ENCODE measurements at places on chromosomes 5 and 9.

GRCh38 chr5:8355981-8356380, 487.0 kb downstream of the MTRR start:
- DNase-seq = no peak

- DNase-seq = no peak
Observed at GRCh38 chr5:75522025-75522424, 10.3 kb downstream of the POLK start.

DNA sequence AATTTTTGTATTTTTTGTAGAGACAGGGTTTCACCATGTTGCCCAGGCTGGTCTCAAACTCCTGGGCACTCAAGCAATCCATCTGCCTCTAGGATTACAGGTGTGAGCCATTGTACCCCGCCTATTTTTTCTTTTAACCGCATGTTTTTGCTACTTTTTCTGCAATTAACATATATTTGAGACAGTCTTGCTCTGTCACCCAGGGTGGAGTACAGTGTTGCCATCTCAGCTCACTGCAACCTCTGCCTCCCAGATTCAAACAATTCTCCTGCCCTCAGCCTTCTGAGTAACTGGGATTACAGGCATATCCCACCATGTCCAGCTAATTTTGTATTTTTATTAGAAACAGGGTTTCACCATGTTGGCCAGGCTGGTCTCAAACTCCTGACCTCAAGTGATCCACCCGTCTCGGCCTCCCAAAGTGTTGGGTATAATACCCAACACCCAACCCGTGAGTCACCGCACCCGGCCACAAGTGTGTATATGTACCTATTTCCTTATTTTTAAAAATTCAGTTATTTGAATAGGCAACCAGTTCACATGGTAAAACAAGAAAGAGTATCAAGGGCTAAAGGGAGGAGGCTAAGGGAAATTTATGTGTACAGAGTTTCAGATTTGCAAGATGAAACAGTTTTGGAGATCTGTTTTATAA, 13.3 kb downstream of the PHAX start:
- no peak for DNase-seq

DNA sequence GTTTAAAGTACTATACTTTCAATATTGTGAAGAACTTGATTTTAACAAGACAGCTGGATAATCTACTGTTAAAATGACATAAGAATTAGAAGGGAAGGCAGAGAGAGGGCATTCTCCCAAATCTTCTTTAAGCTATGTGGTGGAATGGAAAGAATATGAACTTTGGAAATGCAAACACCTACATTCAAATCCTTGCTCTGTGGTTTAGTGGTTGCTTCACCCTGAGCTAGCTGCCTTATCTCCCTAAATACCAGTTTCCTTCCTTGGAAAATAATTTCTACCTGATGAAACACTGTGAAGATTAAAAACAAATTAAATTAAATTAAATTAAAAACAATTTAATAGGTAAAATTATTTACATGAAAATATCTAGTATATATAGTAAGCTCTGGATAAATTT, 98.5 kb downstream of the GPR21 start:
- DNase-seq = no peak

DNA sequence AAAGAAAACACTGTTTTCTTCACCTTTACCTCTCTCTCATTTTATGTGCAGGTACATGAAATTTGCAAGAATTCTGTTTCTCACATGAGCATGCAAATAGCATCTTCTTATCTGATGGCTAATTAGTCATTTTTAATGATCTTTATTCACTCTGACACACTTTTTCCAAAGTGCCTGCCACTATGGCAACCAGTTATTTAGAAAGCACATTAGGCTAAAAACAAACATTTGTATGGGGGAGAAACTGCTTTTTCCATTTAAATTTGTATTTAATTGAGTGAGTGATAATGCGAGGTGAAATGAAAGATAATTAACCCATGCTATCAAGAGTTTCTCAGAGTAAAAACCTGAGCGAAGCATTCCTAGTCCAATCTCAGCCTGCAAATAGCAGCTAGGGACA, 365.0 kb downstream of the MAT2B start:
- no peak for DNase-seq

DNA sequence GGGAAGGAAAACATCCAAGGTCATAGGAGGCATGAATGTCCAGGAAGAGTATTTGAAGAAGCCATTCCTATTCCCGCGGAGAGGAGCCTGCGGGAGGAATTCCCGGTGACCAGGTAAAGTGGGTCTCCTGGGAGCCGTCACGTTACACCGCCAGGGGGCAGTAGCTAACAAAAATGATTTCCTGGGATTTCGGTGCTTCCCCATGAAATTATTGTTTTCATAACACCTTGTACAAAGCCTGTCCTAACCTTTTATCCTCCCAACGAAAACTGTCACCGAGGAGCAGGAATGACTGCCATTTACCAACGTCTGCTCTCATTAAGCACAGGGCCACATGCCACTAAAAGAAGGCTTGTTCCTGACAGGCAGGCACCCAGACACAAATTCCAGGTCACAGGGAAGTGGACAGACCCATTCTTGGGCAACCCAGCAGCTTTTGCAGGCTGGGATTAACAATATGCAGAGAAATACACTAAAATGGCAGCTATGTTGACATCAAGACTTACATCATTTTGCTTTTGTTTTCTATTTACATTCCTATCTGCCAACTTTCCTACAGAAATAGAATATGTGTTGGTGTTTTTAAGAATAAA, 41.2 kb upstream of the CTSL start:
- DNase-seq = no peak

- no peak for DNase-seq
Observed at GRCh38 chr5:96790961-96791504, 16.7 kb downstream of the ERAP1 start.

DNA sequence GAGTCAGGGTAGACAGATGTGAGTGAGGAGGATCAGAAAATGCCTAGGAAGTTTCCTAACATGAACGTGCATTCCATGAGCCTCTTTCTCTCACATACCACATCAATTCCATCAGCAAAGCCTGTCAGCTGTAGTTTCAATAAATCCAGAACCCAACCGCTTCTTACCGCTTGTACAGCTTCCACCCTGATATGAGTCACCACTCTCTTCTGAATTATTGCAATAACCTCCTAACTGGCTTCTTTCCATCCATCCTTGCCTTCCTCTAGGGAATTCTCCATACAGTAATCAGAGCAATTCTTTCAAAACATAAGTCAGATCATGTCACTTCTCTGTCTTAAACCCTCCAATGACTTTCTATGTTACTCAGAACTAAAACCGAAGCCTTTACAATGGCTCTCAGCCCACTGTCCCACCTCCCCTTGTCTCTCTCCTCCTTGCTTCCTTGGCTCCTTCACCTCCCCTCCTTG, 8.1 kb upstream of the RAD23B start:
- peak; percentile 95 for DNase-seq

GRCh38 chr5:133907075-133907474, 61.4 kb downstream of the C5orf15 start:
- DNase-seq = no peak

GRCh38 chr5:116581910-116582309, 7.3 kb upstream of the SEMA6A start:
- no peak for DNase-seq
